ENCODE measurements at places on chromosomes 7 and 10.

DNA sequence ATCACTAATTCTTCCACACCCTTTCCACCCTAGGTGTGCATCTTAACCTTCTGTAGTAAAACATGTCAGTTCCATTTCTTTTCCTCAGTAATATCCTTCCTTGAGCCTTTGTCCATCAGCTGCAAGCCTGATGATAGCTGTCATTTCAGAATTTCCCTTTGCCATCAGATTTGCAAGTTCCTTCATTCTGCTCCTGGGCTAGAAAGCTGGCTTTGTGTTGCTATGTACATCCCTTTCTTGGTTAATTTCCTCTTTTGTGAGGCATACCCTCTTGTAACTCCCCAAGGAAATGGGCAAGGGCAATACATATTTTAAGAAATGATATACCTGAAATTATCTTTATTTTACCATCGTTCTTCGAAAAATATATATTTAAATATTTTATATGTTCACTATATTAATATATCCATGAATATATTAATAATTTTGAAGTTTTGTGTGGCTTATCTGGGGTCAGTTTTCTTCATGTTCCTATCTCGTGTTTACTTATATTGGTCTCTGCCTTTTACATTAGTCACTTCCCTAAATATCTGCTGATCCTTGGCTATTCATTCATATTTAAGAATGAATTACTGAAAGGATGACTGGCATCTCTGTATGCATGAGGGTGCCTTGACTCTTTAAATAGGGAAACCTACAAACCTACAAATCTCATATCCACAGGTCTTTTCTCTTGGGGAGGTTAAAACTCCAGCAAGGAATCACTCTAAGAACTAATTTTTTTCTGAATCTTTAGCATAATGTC lies 143.8 kb downstream of the ZNF22 start:
- no peak for DNase-seq

DNA sequence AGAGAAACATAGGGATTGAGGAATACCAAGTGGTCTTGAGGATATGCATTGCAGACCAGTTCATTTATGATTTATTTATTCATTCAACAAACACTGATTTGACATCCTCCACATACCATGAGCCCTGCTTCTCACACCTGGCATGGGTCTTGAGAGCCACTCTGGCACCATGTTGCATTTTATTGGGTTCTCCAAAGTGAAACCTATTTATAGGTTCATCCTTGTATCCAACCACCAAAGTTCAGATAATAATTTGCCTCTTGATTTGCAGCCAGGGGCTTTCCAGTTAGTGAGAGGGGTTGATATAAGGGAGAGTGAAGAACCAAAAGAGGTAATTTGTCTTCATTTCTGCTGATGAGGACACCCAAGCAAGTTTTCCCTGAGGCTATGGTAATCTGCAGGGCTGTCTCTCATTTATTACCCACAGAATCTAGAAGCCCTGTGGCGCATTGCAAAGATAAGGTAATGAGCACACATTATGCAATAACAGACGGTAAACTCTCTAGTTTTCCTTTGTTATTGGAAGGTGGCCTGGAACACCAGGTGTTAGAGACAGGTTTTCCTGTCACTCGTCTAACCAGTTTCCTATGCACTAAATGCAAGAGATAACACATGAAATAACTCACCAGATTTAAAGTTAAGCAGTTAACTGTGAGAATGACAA lies 28.8 kb upstream of the ICA1 start:
- DNase-seq = peak; percentile 53

- DNase-seq = no peak
Measured at GRCh38 chr10:79182781-79183467, 114.2 kb downstream of the ZMIZ1 start.

DNA sequence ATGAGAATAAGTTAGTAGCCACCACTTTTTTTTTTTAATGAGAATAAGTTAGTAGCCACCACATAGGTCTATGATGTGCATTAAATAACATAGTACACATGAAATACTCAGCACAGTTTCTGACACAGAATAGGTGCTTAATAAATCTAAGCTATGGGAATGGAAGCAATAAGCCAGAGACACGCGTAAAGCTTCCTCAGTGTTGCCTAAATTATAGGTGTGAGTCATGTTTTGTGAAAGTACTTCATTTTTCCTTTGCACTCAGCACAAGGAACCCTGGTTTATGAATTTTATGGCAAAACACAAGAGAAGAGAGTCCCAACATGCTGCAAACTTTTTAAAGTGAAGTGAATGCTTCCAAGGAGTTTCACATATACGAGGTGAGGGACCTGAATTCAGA lies 267.4 kb downstream of the RNLS start:
- no peak for DNase-seq

DNA sequence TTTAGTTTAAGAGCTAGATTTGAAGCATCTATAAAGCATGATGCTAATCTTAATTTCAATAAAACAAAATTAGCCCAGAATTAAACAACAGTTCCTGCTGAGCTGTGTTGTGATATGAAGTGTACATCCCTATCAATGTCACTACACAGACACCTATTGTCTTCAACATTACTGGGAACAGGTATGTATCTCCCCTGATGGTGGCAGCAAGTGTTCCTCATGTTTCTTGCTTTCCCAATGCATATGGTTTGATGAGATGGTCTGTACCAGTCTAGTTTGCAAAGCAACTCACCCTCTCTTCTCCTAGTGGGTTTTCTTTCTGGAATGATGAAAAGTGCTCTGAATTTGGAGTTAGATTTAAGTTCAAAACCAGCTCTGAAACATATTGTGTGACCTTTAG lies 38.1 kb downstream of the TSPAN12 start:
- no peak for DNase-seq

GRCh38 chr7:158633055-158633956 lies 45.7 kb upstream of the PTPRN2 start:
- DNase-seq = no peak
